ENCODE measurements at places on chromosomes 1 and 21. TPM values are rescaled to one million over a fixed set of nuclear protein-coding genes. Genes with fewer than 3 reads are reported as not detected.

COL8A2 gene
- total RNA-seq: 10.8 TPM

C8B gene
- total RNA-seq: 1.9 TPM

MTF1 gene
- total RNA-seq: 18.6 TPM

GUCA2B gene
- total RNA-seq: 7.9 TPM

AHCTF1 gene
- 25.7 TPM for total RNA-seq

GRCh38 chr1:219550201-219550600 lies 62.7 kb downstream of the ZC3H11B start:
- DNase-seq: no peak

- peak; percentile 91 for DNase-seq
Measured at GRCh38 chr1:7770997-7771822, at the start of gene VAMP3. Gene VAMP3 (plus strand): TSS chr1:7771296. CDS start chr1:7771384, 88 bp downstream.

DNA sequence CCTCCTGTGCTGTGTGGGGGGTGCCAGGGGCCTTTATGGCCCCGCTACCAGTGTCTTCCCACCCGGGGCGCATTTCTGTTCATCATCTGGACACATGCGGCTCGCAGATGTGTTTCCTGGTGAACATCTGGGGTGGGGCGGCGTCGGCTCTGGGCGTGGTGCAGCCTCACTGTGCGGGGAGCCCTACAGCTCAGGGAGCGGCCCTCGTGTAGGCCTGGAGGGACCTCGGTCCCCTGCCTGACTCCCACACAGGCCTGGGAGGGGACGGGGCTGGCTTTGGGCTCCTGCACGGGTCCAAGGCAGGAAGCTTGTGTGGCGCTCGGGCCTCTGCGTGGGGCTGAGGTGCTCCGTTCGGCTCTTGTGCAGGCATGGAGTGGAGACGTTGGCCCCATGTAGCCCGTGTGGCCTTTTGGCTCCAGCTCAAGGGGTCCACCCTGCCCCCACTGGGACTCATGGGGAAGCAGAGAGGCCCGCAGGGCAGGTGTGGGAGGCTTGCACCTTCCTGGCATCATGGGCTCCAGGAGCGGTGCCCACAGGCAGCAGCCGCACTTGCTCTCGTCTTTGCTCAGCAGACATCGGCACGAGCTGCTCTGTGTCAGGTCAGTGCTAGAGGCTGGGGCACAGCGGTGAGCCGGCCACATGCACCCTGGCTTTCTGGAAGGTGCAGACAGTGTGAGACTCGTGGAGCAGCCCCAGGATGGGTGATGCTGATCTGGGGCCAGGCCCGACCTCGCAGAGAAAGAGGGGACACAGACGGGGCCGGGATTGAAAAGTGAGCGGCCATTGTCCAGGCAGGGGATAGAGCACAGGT lies 90.1 kb upstream of the ACTRT2 start:
- DNase-seq: no peak

DNA sequence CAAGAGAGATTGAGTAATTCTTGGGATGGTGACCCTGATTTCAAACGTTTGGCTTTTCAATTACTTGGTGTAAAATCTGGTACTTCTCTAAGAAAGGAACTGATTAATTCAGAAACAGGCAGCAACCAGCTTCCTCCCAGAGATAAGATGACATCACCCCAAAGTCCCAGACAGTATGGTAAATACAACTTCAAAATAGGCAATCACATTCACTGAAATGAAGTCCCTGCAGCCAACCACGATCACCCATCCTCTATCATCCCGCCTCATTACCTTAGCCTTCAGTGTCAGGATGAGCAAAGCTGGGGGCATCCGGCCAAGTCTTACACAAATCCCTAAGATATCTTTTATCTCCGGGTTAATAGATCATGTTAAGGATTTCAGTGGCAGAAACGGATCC lies 26.4 kb upstream of the RUNX1 start:
- DNase-seq: no peak

DNA sequence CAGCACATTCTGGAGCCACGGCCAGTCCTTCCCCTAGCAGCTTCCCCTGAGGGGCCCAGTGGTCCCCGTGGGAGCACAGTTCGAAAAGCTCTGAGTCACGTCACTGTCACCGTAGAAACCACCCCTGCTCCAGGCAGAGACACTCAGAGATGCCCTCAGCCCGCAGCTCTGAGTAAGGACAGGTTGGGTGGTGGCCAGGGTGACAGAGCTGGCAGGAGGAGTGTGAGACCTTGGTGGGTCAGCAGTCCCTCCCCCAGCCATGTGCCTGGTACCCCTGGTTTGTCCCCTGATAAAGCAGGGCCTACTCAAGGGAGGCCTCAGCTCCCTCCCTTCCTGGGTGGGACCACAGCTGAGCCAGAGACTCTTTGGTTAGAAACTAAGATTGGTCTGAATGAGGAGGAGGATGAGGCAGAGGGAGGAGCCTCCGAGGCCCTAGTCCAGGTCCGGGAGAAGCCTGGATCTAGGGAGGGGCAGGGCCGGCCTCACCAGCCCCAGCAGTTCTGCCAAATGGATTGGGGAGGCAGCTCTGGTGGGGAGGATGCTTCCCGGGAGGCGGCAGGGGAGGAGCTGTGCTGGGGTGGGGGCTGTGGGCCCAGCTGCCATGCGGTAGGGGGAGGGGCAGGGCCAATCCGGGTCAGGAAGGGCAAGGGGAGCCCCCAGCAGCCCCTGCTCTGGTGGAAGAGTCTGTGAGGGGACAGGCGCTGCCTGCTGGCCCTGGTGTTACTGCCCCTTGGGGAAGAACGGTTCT lies 55.2 kb downstream of the SLC9A1 start:
- no peak for DNase-seq

DNA sequence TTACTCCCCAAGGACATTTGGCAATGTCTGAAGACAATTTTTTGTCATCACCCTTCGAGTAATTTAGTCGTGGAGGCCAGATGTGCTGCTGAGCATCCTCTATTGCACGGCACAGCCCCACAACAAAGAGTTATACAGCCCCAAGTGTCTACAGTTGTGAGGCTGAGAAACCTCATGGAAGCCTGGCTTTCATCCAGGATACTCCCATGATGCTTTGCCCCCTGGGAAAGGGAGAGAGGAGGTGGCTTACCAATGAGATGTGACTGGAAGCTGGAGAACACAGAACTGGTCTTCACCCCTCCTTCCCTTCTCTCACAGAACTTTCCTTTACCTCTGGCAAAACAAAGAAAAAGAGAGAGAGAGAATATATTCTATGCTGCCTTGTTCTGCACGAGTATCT lies 150.9 kb upstream of the VAMP3 start:
- DNase-seq: no peak

DNA sequence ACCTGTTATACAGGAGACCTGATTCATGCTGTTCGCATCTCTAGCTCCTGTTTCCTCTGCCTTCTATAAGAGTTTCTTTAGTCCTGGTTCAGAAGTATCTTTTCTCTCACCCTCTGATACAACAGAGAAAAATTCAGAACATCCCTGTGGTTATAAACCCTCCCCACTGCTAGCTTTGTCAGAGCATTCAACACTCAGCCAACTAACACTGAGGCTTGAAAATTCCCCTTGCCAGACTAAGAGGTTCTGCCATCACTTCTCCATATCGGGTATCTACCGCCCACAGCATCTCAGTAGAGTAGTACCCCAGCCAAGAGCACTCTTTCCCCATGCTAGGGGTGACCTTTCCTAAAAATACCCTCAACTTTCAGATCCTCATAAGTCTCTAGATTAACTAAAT lies 19.6 kb upstream of the PIK3R3 start:
- DNase-seq: no peak

DNA sequence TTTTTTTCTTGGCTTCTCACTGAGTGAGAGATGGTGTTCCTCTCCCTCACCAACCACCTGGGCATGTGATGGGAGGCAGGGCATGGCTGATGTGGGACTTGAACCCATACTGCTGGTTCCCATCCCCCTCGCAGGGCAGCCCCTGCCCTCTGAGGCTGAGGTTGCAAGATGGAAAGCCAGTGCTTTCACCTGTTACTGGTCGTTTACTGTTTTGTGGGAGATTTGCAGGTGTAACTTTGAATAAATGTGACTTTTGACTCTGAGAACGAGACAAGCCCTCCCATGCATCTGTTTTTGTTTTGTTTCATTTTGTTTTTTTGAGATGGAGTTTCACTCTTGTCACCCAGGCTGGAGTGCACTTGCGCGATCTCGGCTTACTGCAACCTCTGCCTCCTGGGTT lies 21.6 kb downstream of the C1orf167 start:
- no peak for DNase-seq

DNA sequence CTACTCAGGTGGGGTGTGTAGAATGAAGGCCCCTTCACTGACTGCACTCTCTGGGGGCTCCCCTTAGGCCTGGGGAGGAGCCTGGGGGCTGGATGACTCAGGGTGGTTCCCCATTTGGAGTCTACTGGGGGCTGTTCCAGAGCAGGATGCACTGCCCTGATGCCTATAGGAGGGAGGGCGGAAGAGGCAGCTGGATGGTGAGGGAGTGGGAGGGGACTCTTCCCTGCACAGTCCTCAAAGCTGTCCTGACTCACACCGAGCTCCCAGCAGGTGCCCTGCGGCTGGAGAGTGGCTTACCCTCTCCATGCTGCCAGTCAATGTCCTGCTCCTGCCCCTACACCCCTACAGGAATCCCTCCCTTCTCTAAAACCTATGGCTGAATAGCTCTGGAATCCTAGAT lies 204.4 kb downstream of the TRABD2B start:
- no peak for DNase-seq

DNA sequence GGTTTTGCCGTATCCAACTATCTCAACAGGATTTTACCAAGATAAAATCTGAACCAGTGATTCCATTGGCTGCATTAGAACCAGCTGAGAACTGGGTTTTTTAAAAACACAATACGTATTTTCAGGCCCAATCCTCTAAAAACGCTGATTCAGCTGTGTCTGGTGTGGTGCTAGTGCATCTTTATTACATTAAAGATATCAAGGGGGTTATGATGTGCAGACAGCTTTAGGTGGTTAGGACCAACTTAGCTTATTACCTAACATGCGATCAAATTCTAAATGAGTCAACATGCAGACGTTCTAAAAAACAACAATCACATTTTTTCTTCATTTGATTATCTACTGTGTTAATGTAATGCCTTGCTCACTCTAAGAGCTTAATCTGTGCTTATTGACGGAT lies 32.0 kb upstream of the EXO1 start:
- DNase-seq: no peak

GRCh38 chr1:160709715-160710114 lies 1.9 kb downstream of the CD48 start:
- no peak for DNase-seq

DNA sequence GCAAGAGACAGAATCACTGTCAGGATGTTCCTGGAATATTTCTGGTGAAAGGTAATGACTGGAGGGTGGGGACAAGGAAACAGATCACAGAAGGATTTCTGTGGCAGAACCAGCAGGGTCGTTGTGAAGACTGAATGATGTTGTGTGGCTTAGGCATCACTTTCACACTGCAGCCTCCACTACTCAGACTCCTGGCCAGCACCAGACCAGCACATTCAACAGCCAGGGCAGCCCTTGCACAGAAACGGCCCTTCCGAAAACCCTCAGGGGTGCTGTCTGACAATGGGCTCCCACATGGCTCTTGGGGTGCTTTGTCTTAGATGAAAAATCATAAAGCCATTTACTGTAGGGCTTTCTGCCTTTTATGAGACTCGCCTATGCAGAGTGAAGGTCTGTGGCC lies 3.8 kb upstream of the RAB7B start:
- no peak for DNase-seq

DNA sequence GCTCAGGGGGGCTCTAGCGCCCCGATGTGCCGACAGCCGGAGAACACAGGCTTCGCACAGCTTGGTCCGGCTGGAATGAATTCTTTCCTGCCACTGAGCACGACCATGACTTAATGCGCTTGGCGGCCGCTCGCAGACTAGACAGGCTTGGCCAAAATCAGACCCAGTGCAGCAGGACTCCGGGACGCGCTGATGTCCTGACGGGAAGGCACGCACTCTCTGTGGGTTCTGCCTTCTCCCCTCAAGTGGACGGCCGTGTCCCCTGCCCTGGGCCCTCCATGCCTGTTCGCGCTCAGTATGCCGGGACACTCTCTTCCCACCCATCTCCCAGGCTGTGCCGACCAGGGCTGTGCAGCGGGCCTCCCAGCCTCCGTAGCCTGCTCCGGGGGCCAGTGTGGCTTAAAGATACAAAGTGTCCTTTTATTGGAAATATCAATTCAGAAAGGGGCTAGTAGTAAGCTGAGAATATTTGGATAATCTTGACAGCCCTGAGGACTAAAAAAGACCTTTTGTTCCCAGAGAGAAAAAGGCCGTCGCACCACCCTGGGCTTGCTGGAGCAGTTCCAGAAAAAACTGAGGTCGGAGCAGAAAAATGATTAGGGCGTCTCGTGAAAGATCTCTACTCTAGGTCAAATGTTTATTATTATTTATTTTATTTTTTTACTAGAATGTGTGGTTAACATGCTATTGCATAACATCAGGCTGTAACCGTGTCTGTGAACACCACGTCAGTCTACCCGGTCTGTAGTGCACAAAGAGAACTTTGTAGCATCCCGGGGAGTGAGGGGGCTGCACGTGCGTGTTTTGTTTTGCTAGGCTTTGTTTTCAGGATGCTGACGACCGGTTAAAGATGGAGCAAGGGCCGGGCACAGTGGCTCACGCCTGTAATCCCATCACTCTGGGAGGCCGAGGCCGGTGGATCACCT lies 88.1 kb upstream of the ARHGEF16 start:
- DNase-seq: no peak

DNA sequence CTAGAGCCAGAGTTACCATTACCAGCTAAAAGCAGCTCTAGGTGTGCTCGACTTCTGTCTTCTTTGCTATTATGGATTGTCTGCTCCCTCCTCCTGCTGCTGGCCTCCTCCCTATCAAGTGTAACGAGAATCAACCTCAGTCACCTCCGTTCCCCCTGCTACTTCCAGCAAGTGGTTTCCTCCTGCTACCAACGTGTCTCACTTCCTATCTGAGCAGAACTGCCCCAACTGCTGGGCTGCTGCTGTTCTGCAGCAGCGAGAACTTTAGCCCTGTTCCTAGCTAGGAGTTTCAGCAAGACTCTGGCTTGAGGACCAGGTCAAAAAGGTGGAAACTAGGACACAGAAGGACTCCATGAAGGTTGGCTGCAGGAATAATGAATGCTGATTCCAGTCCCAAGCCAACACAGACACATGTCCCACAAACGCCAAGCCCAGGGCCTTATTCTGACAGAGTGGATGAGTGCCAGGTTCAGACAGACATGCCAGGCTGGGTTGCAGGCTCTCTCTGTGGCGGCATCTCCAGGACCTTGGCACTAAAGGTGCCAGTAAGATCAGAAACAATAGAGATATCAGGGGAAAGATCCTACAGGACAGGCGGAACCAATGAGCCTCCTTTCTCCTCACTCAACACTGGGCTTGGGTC lies 46.9 kb downstream of the CD34 start:
- no peak for DNase-seq

All from mucosa of gallbladder (tissue), 1 donor.